CD4-positive, alpha-beta T cell treated with Interferon gamma for 1 hour (primary cell): ENCODE measurements at places on chromosomes 7 and 10.

DNA sequence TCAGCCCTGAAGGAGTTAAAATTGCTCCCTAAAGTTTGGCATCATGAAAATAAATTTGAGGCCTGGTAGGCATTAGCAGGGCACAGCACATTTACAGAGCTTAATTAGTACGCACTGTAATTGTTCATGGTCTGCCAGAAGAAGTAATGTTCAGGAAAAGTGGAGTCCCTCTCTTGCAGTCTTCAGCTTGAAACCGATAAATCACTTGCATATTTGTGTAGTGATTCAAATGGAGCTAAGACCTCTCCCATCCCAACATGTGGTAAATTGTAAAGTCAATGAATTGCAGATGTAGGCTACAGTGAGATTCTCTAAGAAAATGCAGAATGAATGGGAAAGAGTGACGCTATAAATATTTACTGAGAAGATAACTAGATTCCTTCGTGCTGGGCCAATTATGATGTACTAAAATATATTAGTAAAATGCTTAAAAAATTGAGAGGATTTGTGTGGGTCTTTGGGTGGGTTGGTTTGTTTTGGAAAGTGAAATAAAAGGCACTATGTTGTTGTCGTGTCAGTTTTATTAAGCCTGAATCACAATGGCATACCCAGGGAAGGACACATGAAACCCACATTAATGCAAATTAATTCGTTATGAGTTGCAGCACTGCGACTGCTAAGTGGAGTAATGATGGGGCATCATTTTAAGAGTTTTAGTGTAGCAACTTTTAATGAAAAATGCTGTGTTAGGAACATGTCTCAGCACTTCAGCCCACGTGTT, 8.4 kb downstream of the TCF7L2 start:
- DNase-seq, result no peak

- no peak for DNase-seq
Measured at GRCh38 chr10:6204341-6205191, 1.8 kb downstream of the PFKFB3 start.

- no peak for DNase-seq
Measured at GRCh38 chr7:33762911-33763306, 142.4 kb upstream of the BMPER start.

GRCh38 chr7:125927556-125927955, 997.9 kb upstream of the POT1 start:
- no peak for DNase-seq

DNA sequence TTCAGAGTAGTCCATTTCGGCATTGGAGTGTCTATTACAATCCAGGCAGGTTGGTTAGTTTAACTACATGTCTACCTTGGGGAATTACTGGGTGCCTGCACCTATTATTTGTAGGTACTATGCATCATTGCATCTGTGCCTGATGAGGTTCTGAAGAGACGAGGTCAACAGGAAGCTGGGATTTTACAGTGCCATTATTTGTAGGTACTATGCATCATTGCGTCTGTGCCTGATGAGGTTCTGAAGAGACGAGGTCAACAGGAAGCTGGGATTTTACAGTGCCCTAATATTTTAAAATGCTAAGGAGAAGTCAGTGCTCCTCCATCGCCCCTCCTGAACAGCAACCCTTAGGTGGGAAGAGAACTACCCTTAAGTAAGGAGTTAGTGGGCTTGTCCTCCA, 41.7 kb downstream of the NPY start:
- DNase-seq, result no peak

DNA sequence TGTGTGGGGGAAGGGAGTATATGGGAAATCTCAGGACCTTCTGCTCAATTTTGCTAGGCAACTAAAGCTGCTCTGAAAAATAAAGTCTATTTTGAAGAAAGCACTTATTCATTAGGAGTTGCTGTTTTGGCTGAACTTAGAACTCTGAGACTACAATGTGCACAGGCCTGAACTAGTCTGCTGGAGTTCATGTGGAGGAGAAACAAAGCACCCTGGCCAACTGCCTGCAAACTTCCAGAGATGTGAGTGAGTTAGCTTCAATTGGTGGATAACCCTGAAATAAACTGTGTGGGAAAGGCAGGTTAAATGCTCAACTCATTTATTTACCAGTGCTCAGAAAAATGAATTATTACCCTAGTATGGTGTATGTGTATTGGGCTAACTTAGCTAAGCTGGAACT, 17.3 kb upstream of the FAM241B start:
- no peak for DNase-seq

DNA sequence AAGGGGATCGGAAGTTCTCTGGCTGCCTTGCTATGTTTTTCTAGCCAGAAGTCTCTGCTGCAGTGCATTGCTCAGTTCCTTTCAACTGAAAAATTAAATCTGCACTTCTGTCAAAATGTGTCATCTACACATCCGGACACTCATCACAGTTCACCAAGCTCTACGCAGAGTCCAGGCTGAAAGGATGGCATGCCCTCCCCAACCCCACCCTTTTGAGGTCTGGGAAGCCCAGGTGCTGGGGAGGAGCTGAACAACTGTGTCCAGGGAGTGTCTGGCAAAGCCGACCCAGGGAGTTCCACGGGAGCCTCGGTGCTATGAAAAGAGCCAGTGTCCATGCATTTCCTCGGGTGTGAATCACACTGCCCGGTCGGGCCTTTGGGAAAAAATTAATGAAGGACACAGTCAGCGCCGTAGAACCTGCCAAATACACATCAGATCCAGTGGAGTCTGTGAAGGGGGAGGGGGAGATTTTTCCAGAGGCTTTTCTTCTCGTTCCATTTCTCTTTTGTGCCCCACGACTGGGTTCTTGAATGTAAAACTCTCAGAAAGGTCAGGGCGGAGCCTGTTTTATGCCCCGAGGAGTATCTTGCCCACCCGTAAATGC, 757 bp upstream of the PALS2 start:
- DNase-seq, result no peak

GRCh38 chr7:42174391-42174912, 62.6 kb downstream of the GLI3 start:
- no peak for DNase-seq

GRCh38 chr7:78039790-78040776, 241.5 kb downstream of the PHTF2 start:
- DNase-seq, result peak; percentile 27

- no peak for DNase-seq
Measured at GRCh38 chr7:35556515-35557471, 138.1 kb downstream of the HERPUD2 start.

- no peak for DNase-seq
Measured at GRCh38 chr7:44309271-44310091, 15.9 kb downstream of the CAMK2B start.

DNA sequence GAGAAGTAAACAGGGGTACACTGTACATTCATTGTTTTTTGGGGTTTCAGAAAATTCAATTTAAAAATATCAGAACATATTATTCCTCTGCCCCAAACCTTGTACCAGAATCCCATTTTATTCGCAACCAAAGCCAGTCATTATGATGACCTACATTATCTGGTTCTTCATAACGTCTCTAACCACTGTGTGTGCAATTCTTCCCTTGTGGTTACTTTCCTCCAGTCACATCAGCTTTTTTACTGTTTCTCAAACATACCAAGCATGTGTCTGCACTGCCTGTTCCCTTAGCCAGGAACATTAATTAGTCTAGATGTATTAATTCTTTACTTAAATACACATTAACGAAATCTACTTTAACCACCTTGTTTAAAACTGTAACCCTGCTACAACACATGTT, 64.8 kb downstream of the THSD7A start:
- no peak for DNase-seq

GRCh38 chr10:30535677-30536076, 93.9 kb downstream of the LYZL2 start:
- DNase-seq, result no peak

GRCh38 chr10:103660364-103661197, 167.1 kb downstream of the NEURL1 start:
- DNase-seq, result no peak

DNA sequence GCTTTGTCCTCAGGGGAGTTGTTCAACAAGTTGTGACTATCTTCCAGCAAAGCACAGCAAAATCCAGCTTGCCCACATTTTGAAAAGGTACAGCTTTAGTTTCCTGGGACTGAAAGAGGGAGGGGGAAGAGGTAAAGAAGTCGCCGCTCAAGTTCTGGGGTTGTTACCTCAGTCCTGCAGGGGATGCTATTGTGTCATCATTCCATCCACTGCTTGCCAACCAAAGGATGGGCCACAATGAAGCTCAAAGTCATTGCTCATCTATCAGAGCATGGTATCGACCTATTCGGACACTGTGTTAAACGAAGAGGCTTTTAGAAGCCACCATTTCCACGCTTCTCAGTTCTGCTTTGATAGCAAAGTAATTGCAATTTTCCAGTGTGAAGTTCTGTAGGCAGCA, 34.3 kb downstream of the NPY start:
- DNase-seq, result no peak

- no peak for DNase-seq
Measured at GRCh38 chr7:112421666-112422486, 28.4 kb upstream of the IFRD1 start.
